ENCODE measurements at places on chromosomes 13 and 19. TPM values are rescaled to one million over a fixed set of nuclear protein-coding genes. Genes with fewer than 3 reads are reported as not detected.

The CEACAM20 gene
- not detected for polyA plus RNA-seq

The CERS1 gene
- polyA plus RNA-seq, result not detected

The FXYD1 gene
- polyA plus RNA-seq, result 39.0 TPM

The PSG2 gene
- not detected for polyA plus RNA-seq

GRCh38 chr13:33123066-33123859 is 107.0 kb downstream of the KL start:
- DNase-seq, result no peak

DNA sequence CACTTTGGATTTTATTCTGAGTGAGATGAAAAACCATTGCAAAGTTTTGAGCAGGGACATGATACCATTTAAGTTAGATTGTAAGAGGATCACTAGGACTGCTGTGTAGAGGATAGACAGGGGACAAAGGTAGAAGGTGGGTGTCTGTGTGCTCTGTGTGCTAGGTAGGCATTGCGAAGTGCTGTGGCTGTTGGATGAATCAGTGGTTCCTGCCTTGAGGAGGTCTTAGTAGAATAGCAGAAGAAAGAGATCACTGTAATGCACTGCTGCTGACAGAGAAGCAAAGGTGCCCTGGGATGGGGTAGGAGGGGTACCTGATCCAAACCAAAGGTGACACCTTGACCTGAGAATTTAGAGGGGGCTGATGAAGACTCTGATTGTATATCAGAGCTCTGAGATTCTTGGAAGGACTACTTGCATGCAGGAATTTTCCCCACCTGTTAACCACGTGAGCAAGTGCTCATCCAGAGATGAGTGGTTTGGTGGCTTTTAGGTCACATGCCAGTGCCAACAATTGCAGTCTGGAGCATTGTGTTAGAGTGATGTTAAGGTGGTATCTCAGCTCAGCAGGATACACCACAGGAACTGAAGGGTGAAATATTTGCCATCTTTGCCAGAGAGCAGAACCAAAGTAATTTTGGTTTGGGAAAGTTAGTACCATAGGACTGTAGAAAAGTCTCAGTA is 10.8 kb downstream of the WASF3 start:
- DNase-seq, result no peak

DNA sequence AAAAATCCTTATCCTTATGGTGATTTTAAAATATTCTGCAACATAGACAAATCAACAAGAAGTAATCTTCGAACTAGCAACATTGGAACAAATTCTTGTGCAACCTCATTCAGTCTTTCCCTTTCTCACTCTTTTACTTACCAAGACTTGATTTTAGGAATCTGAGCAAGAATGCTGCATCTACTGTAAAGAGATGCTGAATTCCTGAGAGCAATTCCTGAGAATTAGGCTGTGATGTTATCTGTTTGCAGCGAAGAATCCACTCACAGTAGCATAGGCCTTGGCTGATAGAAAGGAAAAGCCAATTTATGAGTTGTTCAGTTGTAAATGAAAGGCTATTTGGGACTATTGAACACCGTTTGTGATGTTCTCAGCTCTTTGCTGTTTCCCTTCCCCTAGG is 144.3 kb downstream of the CRYL1 start:
- no peak for DNase-seq

- no peak for DNase-seq
Measured at GRCh38 chr19:792306-792885, 4.9 kb upstream of the PTBP1 start.

- peak; percentile 96 for DNase-seq
Measured at GRCh38 chr19:50203281-50204080, at the start of gene MYH14. MYH14 (plus strand) TSS chr19:50203622; CDS start chr19:50210366, 6,744 bp downstream.

GRCh38 chr13:113659337-113659736 is 1.3 kb upstream of the ATP4B start:
- no peak for DNase-seq

DNA sequence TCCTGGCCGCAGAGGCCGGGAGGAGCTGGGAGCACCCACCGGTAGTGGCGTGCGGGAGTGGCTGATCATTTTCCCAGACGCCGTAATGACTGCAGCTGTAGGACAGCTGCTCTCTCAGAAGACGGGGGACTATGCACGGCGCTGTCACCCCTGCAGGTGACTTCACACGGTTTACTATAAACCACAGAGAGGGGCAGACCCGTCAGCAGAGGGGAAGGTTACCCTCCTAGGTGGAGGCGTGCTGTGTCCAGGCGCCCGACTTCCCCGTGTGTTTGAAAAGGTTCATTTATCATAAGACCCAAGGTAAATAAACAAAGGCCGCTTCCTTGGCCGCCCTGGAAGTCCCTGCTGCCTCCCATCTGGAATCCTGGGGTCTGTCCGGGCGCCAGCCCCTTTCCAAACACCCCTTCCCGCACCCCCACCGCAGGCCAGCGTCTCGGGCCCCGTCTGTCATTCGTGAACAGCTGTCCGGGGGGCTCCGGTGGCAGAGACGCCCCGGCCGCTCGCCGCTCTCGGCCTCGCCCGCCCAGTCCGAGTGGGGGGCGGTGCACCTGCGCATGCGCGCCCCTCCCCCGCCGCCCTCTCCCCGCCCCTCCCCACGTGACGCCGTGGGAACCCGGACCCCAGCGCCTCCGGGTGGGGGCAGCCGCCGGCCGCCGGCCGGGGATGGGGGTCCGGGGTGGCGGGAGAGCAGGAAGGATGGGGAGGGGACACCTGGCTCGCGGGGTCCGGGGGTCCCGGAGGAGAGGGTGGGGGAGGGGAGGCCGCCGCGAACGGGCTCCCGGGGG is 915 bp downstream of the SHC2 start:
- DNase-seq, result peak; percentile 89

DNA sequence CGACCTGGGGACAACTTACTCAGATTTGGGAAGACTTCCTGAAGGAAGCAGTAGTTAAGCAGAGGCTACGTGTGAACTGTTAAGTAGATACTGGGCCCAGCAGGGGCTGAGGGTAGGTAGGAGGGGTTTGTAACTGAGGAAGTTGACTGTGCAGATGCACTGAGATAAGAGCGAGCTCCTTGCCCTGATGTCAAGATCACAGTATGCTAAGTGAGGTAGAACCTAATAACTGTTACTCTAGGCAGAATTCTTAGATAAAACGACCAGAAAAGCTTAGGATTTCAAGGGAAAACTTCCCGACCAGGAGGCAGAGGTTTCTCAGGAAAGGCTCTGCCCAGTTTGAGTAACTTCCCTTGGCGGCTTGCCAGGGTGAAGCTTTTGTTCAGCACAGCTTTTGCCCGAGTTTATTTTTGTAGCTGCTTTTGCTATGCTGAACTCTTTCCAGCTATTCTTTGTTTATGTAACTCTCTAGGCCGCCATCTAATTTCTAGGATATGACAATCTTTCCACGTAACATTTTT is 632.1 kb downstream of the DIAPH3 start:
- DNase-seq, result peak; percentile 60

- DNase-seq, result no peak
Measured at GRCh38 chr13:66139701-66140100, 1090.4 kb downstream of the PCDH9 start.

- DNase-seq, result peak; percentile 78
Measured at GRCh38 chr19:40622773-40623075, 21.6 kb downstream of the LTBP4 start.

DNA sequence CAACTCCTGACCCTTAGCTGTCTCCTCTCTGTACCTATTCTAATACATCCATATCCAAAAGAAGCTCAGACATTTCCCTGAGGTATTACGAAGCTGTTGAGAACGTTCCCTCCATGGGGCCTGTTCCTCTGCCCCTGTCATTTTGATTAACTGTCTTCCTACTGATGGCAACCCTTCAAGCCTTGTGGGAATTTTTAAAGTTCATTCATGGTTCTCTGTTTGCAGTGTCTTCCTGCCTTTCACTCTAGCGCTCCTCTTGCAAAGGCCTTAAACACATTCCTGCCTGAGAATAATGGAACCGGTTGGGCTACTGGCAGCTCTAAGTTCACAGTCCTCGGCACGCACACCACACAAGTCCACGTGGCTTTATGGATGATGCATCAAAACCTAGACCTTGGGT is 66.1 kb downstream of the LHFPL6 start:
- no peak for DNase-seq

All from kidney (tissue), 22 donors.